HT-29 (cell line): ENCODE measurements at places on chromosomes 3 and 15. TPM values are rescaled to one million over a fixed set of nuclear protein-coding genes. Genes with fewer than 3 reads are reported as not detected.

DNA sequence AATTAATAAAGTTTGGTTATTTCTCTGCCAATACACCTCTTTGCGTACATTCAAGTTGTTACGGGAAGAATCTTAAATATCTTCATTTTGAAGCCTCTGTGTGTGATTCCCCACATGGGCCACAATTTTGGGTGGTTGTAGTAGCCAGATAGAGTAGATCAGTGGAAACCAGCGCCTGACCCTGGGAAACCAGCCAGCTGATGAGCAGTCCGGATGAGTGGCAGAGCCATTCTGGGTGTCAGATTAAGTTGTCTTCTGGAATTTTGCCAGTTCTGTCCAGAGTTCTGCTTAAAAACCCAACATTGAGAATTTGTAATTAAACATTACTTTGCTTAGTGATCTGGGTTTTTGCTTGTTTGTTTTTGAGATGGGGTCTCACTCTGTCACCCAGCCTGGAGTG, 49.7 kb downstream of the MRPS25 start:
- no peak for DNase-seq

GRCh38 chr15:36707884-36708435, 128.5 kb downstream of the CDIN1 start:
- no peak for DNase-seq

- peak; percentile 57 for DNase-seq
Measured at GRCh38 chr3:75192146-75192616, 471.9 kb upstream of the FRG2C start.

DNA sequence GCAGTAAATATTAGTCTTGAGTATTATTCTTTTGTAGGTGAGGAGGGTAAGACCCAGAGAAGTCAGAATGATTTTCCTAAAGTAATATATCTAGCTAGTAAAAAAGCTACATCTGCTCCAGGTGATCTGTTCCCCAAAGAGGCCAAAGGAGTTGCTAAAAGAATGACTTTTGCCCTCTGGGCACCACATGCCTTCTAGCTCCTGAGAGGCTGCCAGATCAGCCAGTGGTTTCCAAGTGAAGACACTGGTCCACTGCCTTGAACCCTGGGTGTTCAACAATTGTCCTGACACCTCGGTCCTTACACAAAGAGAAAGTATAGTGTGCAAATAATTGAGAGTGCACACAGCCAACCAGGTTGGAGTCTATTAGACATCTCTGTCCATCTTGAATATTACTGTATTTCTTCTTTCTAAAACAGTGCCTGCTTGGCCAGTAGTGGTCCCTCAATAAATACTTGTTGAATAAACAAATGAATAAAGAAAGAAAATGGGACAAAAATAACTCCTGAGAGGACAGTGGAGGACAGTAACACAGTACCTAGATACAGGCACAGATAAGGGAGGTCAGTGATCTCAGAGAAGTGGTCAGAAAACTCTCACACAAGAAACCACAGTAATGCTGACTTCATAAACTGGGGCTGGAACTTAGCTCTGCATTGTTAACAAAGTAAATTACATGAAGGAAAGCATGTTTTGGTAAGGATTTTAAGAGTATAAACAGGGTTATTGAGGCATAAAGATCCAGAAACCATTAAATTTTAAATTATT, 56.6 kb upstream of the CSTA start:
- no peak for DNase-seq

- no peak for DNase-seq
Measured at GRCh38 chr3:46670000-46670890, 23.2 kb downstream of the ALS2CL start.

DNA sequence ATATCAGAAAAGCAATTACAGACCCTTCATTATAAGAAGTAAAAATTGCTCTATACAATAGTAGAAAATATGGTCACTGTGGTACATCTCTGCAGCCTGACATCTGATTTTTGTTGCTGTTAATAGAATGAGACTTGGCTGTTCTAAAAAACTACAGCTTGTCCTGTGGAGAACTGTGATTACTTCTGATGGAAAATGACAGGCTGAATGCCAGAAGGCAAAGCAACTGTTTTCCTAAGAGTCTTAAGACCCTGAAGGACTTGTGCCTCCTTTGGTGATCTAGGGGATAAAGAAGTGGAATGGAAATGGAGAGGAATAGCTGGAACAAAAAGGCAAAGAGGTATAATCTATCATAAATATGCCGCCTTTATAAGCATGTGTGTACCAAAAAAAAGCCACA, 314.8 kb downstream of the BCHE start:
- DNase-seq: no peak

DNA sequence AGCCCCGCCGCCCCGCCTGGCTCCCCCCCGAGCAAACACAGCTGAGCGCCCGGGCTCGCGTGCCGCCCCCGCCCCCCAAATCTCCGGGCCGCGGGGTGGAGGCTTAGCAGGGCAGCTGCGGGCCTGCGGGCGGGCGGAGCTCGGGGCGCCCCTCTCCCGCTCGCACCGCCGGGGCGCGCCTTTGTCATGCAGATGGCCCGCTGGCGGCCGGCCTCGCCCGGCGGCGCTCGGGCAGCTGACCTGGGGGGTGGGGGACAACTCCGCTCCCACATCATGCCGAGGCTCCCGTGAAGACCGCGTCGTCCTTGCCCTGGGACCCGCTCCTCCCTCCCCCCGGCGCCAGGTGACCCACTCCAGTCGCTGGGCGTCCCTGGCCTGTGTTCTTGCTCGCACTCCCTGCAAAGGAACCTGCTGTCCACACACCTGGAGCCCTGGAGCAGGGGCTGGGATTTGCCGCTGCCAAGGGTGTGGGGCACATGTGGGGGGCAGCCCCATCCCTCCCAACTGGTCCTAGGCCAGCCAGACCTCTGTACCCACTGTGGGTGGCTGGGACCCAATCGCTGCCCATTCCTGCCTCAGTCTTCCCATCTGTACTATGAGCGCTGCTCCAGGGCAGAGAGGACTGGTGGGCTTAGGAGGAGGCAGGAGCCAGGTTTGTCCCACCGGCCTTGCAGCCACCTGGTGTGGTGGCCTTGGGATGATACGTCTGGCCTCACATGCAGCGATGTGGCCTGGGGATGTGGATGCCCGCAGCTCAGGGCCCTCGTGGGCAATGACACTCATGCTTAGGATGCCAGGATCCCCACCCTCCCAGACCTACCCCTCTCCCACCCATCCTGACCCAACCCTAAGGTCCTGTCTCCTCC, 33.5 kb downstream of the DNAJB8 start:
- DNase-seq: peak; percentile 66

DNA sequence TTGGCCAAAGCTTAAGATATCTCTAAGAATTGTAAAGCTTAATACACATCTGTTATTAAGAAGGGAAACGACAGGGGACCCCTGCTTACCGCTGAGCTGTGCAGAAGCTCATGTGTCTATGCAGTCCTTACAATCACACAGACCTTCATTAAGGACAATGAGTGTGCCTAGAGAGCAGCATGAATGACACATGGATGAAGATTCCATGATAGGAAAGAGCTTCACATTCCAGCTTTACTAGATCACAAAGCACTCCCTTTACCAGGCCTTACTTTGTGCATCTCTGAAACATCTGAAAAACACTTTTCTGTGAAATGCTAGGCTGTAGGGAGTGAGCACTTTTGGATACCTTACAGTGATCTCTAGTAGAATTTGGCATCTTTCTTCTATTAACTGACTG, 32.0 kb downstream of the RNF168 start:
- DNase-seq: no peak

DNA sequence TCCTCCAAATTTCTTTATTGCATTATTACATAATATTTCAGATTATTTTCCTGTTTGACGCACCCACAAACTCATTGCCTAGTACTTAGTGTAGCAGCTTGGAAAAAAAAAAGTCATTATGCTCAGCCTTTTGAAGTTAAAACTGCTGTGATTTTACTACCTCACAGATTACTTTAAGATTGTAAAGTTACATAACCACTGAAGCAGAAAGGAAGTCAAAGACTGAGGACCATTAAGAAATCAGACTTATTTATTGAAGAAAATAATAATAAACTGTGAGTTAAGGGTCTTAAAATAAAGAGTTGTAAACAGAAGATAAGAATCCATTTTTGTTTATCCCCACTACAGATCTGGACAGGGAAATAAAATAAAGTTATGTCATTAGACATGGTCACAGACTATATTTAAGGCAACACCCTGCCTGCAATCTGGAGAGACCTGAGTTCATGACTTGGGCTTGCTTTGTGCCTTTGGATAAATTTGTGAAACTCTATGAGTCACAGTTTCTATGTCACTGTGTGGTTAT, 212.1 kb upstream of the ROBO2 start:
- DNase-seq: no peak

DNA sequence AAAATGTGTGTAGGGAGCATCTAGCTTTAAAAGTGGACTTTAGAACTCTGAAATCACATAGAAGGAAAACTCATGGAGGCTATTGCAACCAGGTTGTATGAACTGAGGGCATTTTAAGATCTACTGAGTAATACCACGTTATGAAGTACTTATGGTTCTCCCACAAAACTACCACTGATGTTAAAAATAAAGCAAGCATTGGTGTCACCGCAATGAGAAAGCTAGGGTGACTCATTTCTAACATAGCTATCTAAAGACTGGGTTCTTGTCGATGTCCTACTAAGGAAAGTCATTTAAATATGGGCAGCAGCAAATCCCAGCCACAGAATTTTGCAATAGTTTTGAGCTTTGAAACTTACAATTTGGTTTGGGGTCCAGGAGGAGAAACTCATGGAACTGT, 584.8 kb downstream of the DIPK2A start:
- no peak for DNase-seq

GRCh38 chr15:76994001-76994400, 925 bp upstream of the PSTPIP1 start:
- no peak for DNase-seq

GRCh38 chr3:120773932-120774331, 31.4 kb downstream of the GTF2E1 start:
- DNase-seq: no peak

- DNase-seq: no peak
Measured at GRCh38 chr3:188292827-188293226, 138.9 kb downstream of the LPP start.

DNA sequence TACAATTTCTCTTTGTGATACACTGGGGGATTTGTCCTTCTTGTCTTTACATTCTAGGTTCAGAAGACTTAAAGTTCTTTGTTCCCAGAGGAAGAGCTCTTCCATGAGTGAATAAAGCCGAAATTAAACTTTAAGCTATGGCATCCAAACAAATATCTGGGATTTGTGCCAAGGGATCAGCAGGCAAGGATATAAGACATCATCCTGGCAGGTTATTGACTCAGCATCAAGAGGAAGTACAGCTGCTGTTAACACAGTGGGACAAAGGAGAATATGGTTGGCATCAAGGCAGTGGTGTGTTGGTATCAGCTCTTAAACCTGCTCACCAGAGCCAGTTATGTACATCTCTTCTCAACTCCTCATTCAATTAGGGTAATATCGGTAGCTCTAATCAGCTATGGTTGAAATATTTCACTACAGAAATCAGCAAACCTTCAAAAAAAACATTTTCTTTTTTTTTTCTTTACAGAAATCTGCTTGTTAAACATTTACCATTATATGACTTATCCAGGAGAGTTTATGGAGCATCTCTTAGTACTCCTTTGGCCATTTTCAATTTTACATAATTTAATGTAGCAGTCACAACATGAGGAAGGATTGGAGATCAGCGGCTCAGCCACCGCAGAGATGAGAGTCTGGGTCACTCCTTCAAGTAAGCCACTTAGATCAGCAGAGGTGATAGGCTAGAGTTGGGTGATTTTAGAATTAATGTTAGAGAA, 1198.6 kb upstream of the EPHA6 start:
- DNase-seq: peak; percentile 69

GRCh38 chr3:155747286-155747945, 2.5 kb upstream of the PLCH1 start:
- DNase-seq: peak; percentile 33

GRCh38 chr3:77605308-77605707, 565.4 kb downstream of the ROBO2 start:
- no peak for DNase-seq

DNA sequence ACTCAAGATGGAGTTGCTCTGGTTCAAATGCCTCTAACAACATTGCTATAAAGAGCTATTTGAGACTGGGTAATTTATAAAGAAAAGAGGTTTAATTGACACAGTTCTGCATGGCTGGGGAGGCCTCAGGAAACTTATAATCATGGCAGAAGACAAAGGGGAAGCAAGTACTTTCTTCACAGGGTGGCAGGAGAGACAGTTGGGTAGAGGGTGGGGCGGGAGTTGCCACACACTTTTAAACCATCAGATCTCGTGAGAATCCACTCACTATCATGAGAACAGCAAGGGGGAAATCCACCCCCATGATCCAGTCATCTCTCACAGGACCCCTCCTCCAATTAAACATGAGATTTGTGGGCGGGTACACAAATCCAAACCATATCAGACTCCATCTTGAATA, 30.7 kb downstream of the MAP2K5 start:
- no peak for DNase-seq

GRCh38 chr3:114700637-114701234, 406.9 kb downstream of the TIGIT start:
- DNase-seq: no peak

DNA sequence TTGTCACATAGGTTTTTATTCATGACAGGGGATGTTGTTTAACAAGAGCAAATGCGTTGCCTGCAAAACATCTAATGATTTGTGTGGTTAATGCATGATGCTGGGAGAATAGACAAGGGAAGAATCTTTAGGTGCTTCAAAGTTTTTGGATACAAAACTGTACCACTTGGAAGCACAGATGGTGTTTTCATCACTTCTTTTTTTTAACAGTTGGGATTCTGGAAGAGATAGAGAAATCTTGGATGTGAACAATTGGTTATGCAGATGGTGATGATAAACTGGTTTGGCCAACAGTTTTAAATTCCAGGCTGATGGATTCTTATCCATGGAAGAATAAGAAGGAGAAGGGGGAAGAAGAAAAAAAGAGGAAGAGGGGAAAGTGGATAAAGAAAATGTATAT, 379.4 kb downstream of the KCNH8 start:
- no peak for DNase-seq

GRCh38 chr15:67066041-67066958, 898 bp downstream of the SMAD3 start:
- DNase-seq: peak; percentile 51

DNA sequence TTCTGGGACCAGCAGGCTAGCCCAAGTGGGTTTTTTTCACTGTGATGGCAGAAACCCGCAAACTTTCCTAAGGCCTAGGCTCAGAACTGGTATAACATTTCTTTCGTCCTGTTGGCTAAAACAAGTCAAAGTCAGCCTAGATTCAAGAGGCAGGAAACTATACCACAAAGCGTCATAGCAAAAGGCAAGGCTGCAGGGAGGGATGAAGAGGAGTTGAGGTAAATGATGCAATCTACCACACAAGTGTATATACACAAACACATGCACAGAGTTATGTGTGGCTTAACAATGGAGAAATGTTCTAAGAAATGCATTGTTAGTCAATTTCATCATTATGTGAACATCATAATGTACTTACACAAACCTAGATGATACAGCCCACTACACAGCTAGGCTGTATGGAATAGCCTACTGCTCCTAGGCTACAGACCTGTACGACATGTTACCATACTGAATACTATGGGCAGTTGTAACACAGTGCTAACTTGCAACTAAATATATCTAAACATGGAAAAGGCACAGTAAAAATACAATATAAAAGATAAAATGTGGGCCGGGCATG, 225.6 kb downstream of the TBL1XR1 start:
- DNase-seq: no peak

Gene ARNT2
- total RNA-seq: not detected in 2 replicates

Gene IGDCC3
- total RNA-seq: not detected in 2 replicates

Gene NME9
- total RNA-seq: 0.21 TPM in 1 of 2 replicates, not detected in the other

Gene FETUB
- total RNA-seq: not detected in 2 replicates

Gene HTR3E
- not detected in 2 replicates for total RNA-seq

Gene ERC2
- not detected in 2 replicates for total RNA-seq

Gene CLDN18
- total RNA-seq: 0.05 TPM in 1 of 2 replicates, not detected in the other

Gene C3orf20
- not detected in 2 replicates for total RNA-seq

Gene CPEB1
- total RNA-seq: not detected in 2 replicates

Gene SPRED1
- total RNA-seq: 36.0 and 37.1 TPM in 2 replicates

Gene NOX5
- total RNA-seq: not detected in 2 replicates

Gene PLA1A
- not detected in 2 replicates for total RNA-seq

Gene SERPINI2
- total RNA-seq: not detected in 2 replicates

Gene ANKRD34C
- total RNA-seq: not detected in 2 replicates
